Subcutaneous adipose tissue (tissue), 4 donors: ENCODE measurements at places on chromosomes 3 and 15. TPM values are rescaled to one million over a fixed set of nuclear protein-coding genes. Genes with fewer than 3 reads are reported as not detected.

The WDR93 gene
- total RNA-seq, result 0.85 TPM

The CCR4 gene
- total RNA-seq, result not detected

The DNASE1L3 gene
- 1.2 TPM for total RNA-seq

The DYNLT2B gene
- 5.6 TPM for total RNA-seq

The NAA50 gene
- 120 TPM for total RNA-seq

The C3orf49 gene
- total RNA-seq, result not detected

The EPHB1 gene
- 0.16 TPM for total RNA-seq

The PGBD4 gene
- 1.0 TPM for total RNA-seq

The OSTN gene
- not detected for total RNA-seq

The FMN1 gene
- 15.6 TPM for total RNA-seq

The SUSD5 gene
- 0.57 TPM for total RNA-seq

The GATM gene
- total RNA-seq, result 21.9 TPM

The CYP19A1 gene
- 16.7 TPM for total RNA-seq

The ANKRD63 gene
- not detected for total RNA-seq

The UBE2Q2 gene
- total RNA-seq, result 40.5 TPM

The MEX3B gene
- 0.82 TPM for total RNA-seq

The PLA2G4E gene
- not detected for total RNA-seq

The AP3B2 gene
- 2.5 TPM for total RNA-seq

The LYSMD2 gene
- total RNA-seq, result 9.2 TPM

The MASP1 gene
- total RNA-seq, result 1.5 TPM

The SMCO1 gene
- not detected for total RNA-seq

The STRA6 gene
- not detected for total RNA-seq

The SPTSSB gene
- not detected for total RNA-seq

The PPP2R3A gene
- total RNA-seq, result 14.8 TPM

The NPAP1 gene
- not detected for total RNA-seq

The ZBBX gene
- not detected for total RNA-seq

The MKRN3 gene
- 2.9 TPM for total RNA-seq

The PLD1 gene
- 32.0 TPM for total RNA-seq

The PP2D1 gene
- total RNA-seq, result not detected

The SPINK8 gene
- not detected for total RNA-seq

The GOLGA8S gene
- total RNA-seq, result 0.44 TPM

The ENTPD3 gene
- total RNA-seq, result 2.4 TPM

The NTRK3 gene
- total RNA-seq, result 22.2 TPM

The SQOR gene
- 43.7 TPM for total RNA-seq

The MESP1 gene
- total RNA-seq, result 39.7 TPM

The SH3GL3 gene
- not detected for total RNA-seq

The LMCD1 gene
- total RNA-seq, result 302 TPM

The CHL1 gene
- 34.4 TPM for total RNA-seq

The NANOGP8 gene
- total RNA-seq, result 0.66 TPM

The SCG3 gene
- total RNA-seq, result not detected

The AMT gene
- 1.8 TPM for total RNA-seq

The MINAR1 gene
- total RNA-seq, result 0.19 TPM

The THSD4 gene
- total RNA-seq, result 0.94 TPM

The ZCWPW2 gene
- 0.88 TPM for total RNA-seq

The AADACL2 gene
- not detected for total RNA-seq

The MME gene
- 116 TPM for total RNA-seq

The FILIP1L gene
- 28.3 TPM for total RNA-seq

The CHRM5 gene
- total RNA-seq, result not detected

The CPNE9 gene
- not detected for total RNA-seq

The CDHR4 gene
- total RNA-seq, result not detected

The TMC3 gene
- not detected for total RNA-seq

The ATP13A5 gene
- not detected for total RNA-seq
